Natural killer cell treated with Interleukin-12 subunit alpha and Interleukin-12 subunit beta and Interleukin-15 and Interleukin-18, amount 100 ng/mL, for 72 hours (primary cell): ENCODE measurements at places on chromosomes 2 and 18.
A peak's percentile ranks its signal among the peaks of the same experiment; 100 is the strongest.

- no peak for DNase-seq
Observed at GRCh38 chr2:152813351-152813750, 94.9 kb downstream of the ARL6IP6 start.

- no peak for DNase-seq
Observed at GRCh38 chr18:3449512-3450011, 410 bp upstream of the TGIF1 start.

DNA sequence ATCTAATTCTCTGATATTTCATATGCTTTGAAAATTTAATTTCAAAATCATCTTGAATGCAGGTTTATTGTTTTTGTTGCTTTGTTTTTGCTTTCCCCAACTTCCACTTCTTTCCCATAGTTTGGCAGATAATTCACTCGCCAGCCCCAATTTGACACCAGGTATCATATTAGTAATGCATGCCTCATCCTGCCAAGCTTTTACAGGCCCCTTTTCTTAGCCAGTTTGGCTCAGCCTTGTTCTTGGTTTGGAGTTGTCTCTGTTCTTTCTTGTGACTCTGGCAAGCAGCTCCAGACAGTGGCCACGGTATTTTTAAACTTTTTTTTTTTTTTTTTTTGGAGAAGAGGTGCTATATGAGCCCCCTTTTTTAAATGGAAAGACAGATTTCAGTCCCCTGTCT lies 65.3 kb downstream of the PMS1 start:
- DNase-seq = no peak

DNA sequence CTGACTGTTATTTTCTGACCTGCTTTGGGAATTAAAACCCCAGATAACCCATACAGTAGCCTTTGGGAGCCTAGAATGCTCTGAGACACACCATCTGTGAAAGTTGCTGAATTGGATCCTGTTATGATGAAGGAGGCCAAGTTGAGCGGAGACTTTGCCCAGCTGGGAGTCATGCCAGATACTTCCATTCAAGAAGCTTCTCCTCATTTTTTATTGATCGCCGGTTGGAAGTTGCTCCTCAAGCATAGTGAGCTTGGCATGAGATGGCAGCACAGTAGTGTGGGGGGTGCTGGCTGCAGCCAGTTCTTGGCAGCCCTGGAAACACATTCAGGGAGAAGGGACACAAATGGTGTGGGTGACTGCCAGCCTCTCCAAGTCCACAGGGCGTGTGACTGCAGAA lies 270.7 kb upstream of the NRP2 start:
- DNase-seq = no peak

GRCh38 chr2:209638346-209638745 lies 133.3 kb upstream of the UNC80 start:
- DNase-seq = no peak

- DNase-seq = peak; percentile 8
Observed at GRCh38 chr2:70852824-70853223, 17.2 kb upstream of the CD207 start.

GRCh38 chr18:56374007-56374655 lies 264.3 kb downstream of the TXNL1 start:
- no peak for DNase-seq

DNA sequence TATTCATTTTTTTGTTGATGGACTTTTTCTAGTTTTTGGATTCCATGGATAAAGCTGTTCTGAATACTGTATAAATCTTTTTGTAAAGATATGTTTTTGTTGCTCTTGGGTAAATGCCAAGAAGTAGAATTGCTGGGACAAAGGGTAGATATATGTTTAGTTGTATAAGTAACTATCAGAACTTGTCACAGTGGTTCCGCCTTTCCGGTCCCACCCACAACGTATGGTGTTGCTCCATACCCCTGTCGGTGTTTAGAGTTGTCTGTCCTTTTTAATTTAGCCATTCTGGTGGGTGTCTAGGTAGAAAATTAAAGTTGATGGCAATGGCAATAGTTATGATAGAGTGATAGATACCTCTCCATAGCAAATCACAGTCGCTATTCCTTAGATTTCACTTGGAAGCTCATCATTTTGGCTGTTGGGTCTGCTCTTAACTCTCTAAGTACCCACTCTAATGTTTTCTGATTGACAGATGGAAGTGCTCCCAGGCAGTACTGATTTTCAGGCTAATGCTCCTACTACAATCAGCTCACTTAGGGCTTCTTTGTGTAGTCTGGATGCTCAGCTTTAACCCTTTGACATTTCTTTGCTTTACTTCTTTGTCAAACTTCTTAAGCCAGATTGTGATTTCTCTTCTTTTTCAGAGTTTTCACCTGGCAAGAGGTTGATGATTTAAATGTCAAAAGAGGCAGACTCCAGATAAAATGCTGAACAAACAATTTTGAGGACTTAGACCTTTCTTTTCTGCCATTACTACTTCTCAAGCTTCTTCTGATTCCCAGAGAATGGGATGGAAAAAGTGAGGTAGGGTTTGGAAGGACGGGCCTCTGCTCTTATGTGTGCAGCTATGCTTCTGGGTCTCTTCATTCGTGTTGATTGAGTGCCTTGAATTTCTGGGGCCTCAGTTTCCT lies 156.4 kb downstream of the AQP4 start:
- no peak for DNase-seq

- no peak for DNase-seq
Observed at GRCh38 chr2:143382573-143382972, 253.4 kb downstream of the ARHGAP15 start.

GRCh38 chr2:154402213-154402612 lies 296.3 kb upstream of the KCNJ3 start:
- no peak for DNase-seq

- DNase-seq = no peak
Observed at GRCh38 chr2:38498045-38498481, 104.7 kb downstream of the HNRNPLL start.

DNA sequence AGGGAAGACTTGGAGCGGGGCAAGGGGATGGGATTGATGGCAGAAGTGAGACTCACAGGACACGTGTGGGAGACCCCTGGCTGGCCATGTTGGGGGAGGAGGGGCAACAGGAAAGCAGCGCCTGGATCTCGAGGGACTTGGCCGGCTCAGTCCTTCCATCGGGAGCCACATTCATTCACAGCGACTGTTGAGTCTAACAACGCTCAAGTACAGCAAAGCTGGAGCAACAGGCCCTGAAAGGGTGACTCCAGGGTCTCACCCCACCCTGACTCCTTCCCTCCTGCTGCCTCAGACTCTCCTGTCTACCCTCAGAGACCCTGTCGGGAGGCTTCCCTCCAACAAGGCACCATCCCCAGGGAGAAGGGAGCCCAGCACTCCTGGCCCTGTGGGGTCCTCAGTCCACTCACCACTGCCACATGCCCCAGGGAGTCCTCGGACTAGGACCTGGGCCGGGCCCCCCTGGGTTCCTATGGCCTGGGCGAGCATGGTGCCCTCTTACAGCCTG lies 14.8 kb upstream of the ALPI start:
- peak; percentile 41 for DNase-seq

DNA sequence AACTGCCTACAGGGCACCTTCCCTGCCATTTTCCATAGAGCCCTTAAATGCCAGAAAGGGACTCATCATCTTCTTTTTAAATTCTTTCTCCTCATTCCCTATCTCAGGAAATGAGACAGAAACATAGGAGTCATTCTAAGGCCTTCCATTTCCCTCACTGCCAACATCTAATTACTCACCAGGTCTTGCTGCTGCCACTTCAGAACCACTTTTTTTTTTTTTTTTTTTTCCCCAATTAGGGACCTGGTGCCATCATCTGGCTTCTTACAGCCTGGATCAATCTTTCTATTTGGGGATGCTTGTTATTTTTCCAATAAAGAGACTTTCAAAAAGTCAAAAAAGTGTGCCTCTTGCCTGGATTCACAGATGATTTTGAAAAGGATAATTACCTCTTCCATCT lies 373.4 kb downstream of the LPIN1 start:
- no peak for DNase-seq

DNA sequence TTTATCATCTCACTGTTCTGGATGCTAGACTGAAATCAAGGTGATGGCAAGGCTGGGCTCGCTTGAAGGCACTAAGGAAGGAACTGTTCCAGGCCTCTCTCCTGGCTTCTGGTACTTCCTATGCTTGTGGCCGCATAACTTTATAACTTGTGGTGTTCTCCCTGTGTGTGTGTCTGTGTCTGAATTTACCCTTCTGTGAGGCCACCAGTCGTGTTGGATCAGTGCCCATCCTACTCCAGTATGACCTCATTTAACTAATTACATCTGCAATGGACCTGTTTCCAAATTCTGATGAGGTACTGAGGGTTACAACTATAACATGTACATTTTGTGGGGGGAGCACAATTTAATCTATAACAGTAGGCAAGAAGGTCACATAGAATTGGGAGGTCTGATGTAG lies 41.6 kb downstream of the LYPD6B start:
- DNase-seq = no peak
